ENCODE measurements at places on chromosomes 6 and 20.

- DNase-seq = no peak
Observed at GRCh38 chr20:726160-726559, 42.1 kb downstream of the SLC52A3 start.

DNA sequence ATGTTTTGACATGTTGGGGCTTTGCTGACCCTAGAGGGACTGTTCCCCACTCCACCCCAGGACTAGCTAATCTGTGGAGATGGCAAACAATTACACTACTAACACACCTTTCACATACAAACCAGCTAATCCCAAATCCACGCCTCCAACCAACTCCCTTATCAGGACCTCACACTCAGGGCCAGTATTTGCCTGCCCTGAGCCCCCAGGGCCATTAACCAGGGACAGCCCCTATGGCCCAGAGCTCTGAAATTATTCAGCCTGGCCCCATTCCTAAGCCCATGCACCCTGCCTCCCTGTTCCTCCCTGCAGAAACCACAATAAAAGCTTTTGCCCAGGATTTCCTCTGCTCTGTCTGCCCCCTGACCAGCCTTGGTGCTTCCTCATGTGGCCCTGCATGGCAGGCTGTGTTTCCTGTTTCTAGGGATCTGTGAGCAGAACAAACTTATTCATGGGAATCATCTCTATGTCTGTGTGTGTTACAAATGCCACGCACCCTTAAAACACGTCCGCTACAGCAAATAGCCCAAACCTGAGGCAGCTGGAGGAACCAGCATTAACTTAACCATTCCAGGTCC is 121.2 kb downstream of the PXDC1 start:
- no peak for DNase-seq

DNA sequence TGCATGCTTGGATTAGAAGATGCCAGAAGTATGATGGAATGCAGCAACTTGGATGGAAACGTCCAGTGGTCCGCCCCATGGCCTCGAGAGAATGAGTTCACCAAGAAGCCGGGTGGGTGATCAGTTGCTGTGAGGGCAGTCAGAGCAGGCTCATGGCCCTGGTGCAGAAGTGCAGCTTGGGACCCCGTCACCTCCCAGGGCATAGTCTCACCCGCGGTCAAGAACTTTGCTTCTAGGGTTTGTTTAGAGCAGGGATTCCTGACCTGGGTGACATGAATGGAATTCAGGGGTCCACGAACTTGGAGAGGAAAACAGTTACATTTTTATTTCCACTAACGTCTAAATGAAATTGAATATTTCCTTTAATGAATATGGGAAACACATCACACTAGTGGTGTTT is 216.5 kb upstream of the SNX9 start:
- no peak for DNase-seq

DNA sequence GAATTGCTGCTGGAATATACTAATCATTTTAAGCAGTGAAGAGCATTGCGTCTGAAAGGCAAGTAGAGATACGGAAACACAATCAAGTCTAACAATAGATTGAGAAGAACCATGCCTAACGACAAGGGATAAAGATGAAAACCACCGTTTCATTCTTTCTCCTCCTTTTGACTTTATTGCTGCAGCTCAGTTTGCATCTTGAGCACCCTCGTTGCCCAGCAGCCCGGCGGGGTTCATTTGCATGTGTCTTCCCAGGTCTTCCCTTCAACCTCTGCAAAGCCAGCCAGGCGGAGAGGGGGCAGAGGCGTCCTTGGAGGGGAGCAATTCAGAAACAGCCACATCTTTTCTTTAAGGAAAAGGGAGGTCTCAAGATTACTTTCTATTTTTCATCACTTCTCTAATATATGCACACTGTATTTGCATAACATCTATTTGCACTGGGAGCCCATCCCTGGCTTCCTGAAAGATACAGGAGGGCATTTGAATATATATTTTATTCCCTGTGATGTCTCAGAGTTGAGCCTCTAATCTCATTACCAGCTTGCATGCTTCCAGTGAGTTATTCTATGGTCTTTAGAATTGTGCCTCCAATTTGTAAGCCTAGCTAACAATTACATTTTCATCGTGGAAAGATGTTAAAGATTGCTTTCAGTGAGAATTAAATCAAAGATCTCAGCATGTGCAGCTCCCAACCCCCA is 18.7 kb upstream of the PXDC1 start:
- DNase-seq = no peak

GRCh38 chr6:19083801-19084200 is 696.7 kb downstream of the RNF144B start:
- DNase-seq = no peak

GRCh38 chr20:48599106-48599747 is 228.6 kb downstream of the PREX1 start:
- no peak for DNase-seq

GRCh38 chr20:52814371-52814770 is 157.8 kb upstream of the TSHZ2 start:
- DNase-seq = no peak

Data from NCI-H748 treated with DMSO at 0.1 percent for 48 hours (cell line).